ENCODE measurements at places on chromosomes 16 and 17. TPM values are rescaled to one million over a fixed set of nuclear protein-coding genes. Genes with fewer than 3 reads are reported as not detected.

Gene MYL4
- total RNA-seq: not detected

Gene NUPR1
- not detected for total RNA-seq

DNA sequence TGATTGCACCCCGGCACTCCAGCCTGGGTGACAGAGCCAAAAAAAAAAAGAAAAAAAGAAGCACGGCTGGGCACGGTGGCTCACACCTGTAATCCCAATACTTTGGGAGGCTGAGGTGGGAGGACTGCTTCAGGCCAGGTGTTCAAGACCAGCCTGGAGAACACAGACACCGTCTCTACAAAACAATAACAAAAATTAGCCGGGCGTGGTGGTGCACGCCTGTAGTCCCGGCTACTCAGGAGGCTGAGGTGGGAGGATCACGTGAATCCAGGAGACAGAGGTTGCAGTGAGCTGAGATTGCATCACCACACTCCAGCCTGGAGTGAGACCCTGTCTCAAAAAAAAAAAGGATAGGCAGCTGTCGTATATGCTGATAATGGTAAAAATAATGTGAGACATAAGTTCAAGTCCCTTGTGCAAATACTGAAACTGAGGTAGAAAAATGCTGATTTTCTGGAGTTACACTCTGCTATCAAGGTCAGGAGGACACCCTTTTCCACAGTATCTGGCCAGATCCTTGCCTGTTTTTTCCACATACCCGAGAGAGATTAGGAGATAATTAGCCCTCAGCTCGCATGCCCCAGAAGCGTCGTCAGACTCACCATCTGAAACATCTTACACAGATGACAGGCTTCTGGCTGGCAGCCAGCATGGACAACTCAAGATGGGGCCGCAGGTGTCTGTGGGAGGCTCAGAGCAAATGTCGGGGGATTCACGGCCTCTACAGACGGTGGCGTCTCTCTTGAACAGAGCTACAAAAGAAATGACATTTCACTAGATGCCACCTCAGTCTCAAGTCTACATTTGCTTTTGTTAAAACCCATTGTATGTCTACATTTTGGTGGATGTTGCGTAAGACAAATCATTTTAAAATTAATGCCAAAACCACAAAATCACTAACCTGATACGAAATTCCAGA lies 36.8 kb downstream of the WDR45B start:
- no peaks in the 10 kb centered on the region for H3K27me3 ChIP-seq
- H3K27ac ChIP-seq: no peak overlapping the region
- no peaks in the 10 kb centered on the region for H3K4me1 ChIP-seq
- no peak overlapping the region for H3K4me3 ChIP-seq

Gene PPP1R27
- not detected for total RNA-seq

DNA sequence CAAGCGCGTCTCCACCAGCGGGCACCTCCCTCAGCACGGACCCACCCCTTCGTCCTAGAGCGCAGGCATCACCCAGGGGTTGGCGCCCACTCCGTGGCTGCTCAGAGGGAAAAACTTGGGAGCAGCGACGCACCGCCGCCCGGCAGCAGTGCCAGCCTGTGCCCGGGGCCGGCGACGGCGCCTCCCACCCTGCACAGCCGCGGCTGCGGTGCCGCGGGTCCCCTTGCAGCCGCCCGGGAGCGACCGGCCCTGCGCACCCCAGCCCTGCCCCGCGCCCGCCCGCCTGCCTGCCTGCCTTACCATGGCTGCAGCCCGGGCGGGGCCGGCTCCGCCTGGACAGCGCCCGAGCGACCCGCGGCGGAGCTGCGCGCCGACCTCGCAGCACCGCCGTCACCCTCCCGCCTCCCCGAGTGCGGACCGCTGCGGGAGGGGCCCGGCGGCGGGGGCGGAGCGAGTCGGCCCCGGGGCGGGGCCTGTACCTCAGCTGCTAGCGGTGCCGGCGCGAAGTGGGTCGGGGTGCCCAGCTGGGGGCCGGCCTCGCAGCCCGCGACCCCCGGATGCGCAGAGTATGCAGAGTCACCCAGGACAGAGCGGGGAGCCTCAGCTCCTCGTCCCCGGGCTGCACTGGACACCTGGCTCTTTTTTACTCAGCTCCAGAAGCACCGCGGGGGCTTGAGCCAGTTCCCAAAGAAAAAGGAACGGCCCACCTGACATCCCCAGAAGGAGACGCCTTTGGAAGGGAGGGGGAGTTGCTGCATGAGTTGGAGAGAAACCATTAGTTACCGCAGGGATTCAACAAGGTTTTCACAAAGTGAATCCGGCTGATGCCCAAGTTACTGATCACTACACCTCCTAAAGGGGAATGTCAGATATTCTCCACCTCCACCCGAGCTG lies 17.5 kb upstream of the MTMR4 start:
- H3K36me3 ChIP-seq: no peaks in the 10 kb centered on the region
- peak overlapping the region; percentile 22 for H3K4me3 ChIP-seq
- H3K27ac ChIP-seq: no peak overlapping the region

DNA sequence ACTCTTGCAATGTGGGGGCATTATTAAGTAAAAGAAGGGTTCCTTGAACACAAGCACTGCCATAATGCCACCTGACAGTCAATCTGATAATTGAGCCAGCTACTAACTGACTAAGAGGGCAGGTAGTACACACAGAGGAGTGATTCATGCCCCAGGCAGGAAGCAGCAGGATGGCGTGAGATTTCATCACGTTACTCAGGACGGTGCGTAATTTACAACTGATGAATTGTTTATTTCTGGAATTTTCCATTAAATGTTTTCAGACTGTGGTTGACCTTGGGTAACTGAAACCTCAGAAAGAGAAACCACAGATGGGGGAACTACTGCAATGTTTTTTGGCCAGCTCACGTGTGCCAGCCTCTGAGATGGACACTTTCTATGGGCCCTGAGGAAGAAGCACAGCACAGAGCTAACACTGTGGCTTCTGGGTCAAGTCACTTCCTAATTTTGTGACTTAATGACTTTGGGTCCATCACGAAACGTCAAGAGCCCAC lies 46.7 kb downstream of the C17orf67 start:
- peak overlapping the region; percentile 88 for H3K27ac ChIP-seq
- H3K4me1 ChIP-seq: peaks cover 36% of the 10 kb centered on the region
- no peaks in the 10 kb centered on the region for H3K27me3 ChIP-seq
- DNase-seq: peak; percentile 54

- no peaks in the 10 kb centered on the region for H3K36me3 ChIP-seq
- no peak overlapping the region for H3K27ac ChIP-seq
- no peak for DNase-seq
- no peaks in the 10 kb centered on the region for H3K27me3 ChIP-seq
- no peaks in the 10 kb centered on the region for H3K4me1 ChIP-seq
These were observed 24.5 kb downstream of the WNT9B start for GRCh38 chr17:46875849-46876352.

- H3K4me1 ChIP-seq: peaks cover 36% of the 10 kb centered on the region
- H3K27me3 ChIP-seq: no peaks in the 10 kb centered on the region
- no peak for DNase-seq
- no peak overlapping the region for H3K4me3 ChIP-seq
- H3K27ac ChIP-seq: no peak overlapping the region
- H3K36me3 ChIP-seq: peaks cover 50% of the 10 kb centered on the region
These were observed 10.3 kb upstream of the IL4R start for GRCh38 chr16:27303256-27304100.

DNA sequence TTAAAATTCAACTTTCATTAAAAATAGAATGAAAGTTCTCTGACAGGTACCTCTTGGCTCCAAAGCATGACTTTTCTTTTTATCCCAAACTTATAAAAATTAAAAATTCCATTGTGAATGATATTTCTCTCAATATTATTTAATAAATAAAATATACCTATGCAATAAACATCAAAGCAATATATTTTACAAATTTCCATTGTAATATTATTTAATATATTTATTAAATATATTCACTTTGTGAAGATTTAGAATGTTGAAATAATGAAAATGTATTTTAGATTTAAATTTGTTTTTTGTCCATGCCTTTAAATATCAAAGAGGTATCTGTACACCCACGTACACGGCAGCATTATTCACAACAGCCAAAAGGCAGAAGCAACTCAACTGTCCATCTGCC lies 147.8 kb downstream of the CEP112 start:
- peaks cover 3% of the 10 kb centered on the region for H3K27me3 ChIP-seq
- H3K4me3 ChIP-seq: no peak overlapping the region
- DNase-seq: no peak
- H3K4me1 ChIP-seq: peaks cover 2% of the 10 kb centered on the region
- H3K27ac ChIP-seq: no peak overlapping the region
- no peaks in the 10 kb centered on the region for H3K36me3 ChIP-seq

DNA sequence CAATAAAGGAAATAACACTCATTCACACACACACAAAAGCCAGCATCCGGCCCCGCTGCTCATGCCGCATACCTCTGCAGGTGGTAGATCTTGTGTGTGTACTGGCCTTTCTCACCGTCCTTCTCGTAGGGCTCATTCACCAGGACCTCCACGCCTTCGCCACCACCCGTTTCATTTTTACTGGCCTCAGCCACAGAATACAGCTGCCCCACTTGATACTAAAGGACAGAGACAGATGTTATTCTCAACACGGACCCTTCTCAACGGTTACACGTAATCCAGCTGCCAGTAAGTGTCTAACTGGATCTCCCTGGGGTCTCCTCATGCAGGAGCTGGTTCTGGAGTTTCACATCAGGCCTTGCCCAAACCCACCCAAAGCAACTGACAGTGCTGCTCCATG lies 9.7 kb downstream of the PITPNA start:
- H3K27ac ChIP-seq: no peak overlapping the region
- no peaks in the 10 kb centered on the region for H3K27me3 ChIP-seq
- H3K4me1 ChIP-seq: peaks cover 3% of the 10 kb centered on the region
- DNase-seq: no peak

Gene C17orf50
- total RNA-seq: not detected

DNA sequence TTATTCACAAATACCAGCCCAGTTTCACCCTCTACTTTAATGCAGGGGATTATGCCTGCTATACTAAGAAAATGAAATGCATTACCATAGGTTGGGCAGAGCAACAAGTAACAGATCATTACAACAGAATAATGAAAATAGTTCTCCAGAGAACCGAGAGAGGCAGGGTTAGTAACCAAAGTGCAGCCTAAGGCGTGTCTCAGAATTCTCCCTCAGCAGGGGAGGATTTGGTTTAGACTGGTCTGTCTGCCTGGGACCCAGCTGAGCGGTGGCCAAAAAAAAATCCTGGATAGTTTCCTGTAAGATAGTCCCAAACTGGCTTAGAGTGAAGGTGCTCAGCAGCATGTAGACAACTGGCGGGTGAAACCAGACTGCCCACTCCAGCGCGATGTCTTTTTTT lies 30.8 kb upstream of the ADCY7 start:
- H3K27me3 ChIP-seq: peaks cover 4% of the 10 kb centered on the region
- peaks cover 2% of the 10 kb centered on the region for H3K4me1 ChIP-seq
- H3K4me3 ChIP-seq: no peak overlapping the region
- H3K36me3 ChIP-seq: peaks cover 4% of the 10 kb centered on the region

Gene NHLRC4
- total RNA-seq: 1.3 TPM

- peak; percentile 22 for DNase-seq
- H3K4me3 ChIP-seq: peak overlapping the region; percentile 17
- peak overlapping the region; percentile 83 for H3K27ac ChIP-seq
These were observed 8.7 kb downstream of the CLEC19A start for GRCh38 chr16:19294156-19294649.

GRCh38 chr16:49491771-49492761 lies 118.5 kb downstream of the C16orf78 start:
- no peaks in the 10 kb centered on the region for H3K4me1 ChIP-seq
- no peaks in the 10 kb centered on the region for H3K36me3 ChIP-seq
- no peak overlapping the region for H3K4me3 ChIP-seq
- no peaks in the 10 kb centered on the region for H3K27me3 ChIP-seq
- no peak overlapping the region for H3K27ac ChIP-seq

GRCh38 chr16:62970851-62971250 lies 934.6 kb upstream of the CDH8 start:
- no peak for DNase-seq
- H3K4me1 ChIP-seq: no peaks in the 10 kb centered on the region
- no peak overlapping the region for H3K27ac ChIP-seq
- H3K27me3 ChIP-seq: no peaks in the 10 kb centered on the region

Gene TBX4
- total RNA-seq: not detected

- DNase-seq: no peak
- H3K4me3 ChIP-seq: no peak overlapping the region
- no peaks in the 10 kb centered on the region for H3K27me3 ChIP-seq
- H3K36me3 ChIP-seq: peaks cover 56% of the 10 kb centered on the region
- peaks cover 7% of the 10 kb centered on the region for H3K4me1 ChIP-seq
These were observed 25.3 kb downstream of the BFAR start for GRCh38 chr16:14658063-14658462.

- no peak overlapping the region for H3K27ac ChIP-seq
- H3K36me3 ChIP-seq: peaks cover 52% of the 10 kb centered on the region
- no peak for DNase-seq
- H3K4me3 ChIP-seq: no peak overlapping the region
These were observed 5.7 kb downstream of the HS3ST3B1 start for GRCh38 chr17:14306596-14306995.

- H3K4me1 ChIP-seq: peaks cover 21% of the 10 kb centered on the region
- peak; percentile 49 for DNase-seq
- peak overlapping the region; percentile 42 for H3K27ac ChIP-seq
- H3K36me3 ChIP-seq: peaks cover 24% of the 10 kb centered on the region
- peaks cover 4% of the 10 kb centered on the region for H3K27me3 ChIP-seq
- H3K4me3 ChIP-seq: peak overlapping the region; percentile 75
These were observed 119.1 kb upstream of the SMURF2 start for GRCh38 chr17:64781014-64781756.

Gene APOBR
- 7.7 TPM for total RNA-seq

DNA sequence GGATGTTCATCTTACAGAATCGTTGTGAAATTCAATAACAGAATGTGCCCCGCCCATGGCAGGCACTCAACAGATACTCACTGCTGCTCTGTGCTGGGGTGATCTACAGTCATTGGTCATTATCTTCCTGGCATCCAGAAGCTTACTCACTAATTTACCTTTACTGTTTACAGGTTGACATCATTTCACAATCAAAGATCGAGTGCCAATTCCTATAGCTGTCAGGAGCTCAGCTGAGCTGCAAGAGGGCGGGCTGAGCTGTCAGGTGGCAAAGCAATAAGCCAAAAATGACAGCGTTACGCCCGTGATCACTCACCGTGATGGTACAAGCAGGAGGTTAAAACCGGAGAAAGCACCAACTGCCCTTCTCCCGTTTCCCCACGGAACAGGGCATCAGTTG lies 51.2 kb downstream of the LITAF start:
- no peaks in the 10 kb centered on the region for H3K27me3 ChIP-seq
- no peaks in the 10 kb centered on the region for H3K36me3 ChIP-seq
- no peak overlapping the region for H3K27ac ChIP-seq
- no peak overlapping the region for H3K4me3 ChIP-seq
- DNase-seq: no peak

Measured in activated T-helper 2 cell treated with anti-CD3 and anti-CD28 coated beads, Interferon-gamma antibody, Interleukin-2, Interleukin-4, amounts not matched to agents 10 μg/mL and 5 μg/mL and 100 μg/mL, durations not matched to agents 14 hours and 24 hours and 36 hours (primary cell).